Stimulated activated CD8-positive, alpha-beta memory T cell treated with anti-CD3 and anti-CD28 coated beads, Interleukin-4, amount 100 ng/mL, for 1 hour (primary cell): ENCODE measurements at places on chromosomes 6 and 20.

DNA sequence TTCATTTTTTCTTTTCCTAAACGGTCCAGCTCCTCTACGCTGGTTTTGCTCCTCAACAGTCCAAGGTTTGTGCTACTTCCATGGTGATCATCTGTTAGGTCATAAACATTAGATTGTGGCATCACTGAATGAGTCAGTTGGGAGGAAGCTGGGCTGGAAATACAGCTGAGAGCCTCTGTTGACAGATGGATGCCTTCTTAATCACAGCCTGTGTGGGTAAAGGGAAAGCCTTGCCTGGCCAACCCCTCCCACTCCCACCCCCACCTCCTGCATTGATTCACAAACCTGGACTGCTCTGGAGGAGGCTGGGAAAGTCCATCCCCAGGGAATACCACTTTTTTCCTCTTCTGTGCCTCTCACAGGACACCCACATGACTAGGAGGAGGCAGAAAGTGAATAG is 180.6 kb upstream of the CCN2 start:
- DNase-seq, result no peak

DNA sequence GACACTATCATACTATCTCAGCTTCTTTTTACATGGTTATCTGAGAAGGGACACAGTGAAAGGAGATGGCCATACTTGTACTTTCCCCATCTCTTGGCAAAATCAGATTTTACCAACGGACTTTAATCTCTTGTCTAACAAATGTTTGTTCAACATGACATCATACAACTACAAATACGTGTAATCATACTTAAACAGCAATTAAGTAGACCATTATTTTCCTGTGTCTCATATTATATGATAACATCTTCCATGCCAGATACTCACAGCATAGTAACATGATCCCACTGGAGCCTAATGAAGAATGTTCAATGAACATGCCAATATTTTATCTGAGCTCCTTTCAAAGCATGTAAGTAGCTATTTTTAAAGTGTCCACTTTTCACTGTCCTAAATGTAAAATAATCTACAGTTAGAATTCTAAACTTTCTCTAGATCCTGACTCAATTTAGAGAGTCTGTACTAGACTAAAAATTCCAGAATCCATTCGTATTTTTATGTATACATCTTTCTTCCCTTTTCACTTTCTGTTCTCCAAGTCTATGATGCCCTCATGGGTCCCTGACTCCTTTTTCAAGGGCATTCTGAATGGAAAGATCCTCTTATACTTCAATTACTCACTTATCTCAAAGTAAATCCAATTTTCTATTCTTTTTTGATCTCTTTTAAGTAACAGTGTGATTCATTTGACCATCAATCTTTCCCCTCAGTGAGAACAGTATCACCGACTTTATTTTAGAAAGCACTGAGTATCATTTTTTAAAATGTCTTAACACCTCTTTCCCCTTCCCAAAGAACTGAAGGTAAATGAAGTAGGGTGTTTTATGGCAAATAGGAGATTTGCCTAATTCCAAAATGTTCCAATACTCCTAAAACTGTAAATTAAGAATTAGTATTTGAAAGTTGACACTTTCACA is 133.5 kb downstream of the CDK19 start:
- DNase-seq, result no peak

DNA sequence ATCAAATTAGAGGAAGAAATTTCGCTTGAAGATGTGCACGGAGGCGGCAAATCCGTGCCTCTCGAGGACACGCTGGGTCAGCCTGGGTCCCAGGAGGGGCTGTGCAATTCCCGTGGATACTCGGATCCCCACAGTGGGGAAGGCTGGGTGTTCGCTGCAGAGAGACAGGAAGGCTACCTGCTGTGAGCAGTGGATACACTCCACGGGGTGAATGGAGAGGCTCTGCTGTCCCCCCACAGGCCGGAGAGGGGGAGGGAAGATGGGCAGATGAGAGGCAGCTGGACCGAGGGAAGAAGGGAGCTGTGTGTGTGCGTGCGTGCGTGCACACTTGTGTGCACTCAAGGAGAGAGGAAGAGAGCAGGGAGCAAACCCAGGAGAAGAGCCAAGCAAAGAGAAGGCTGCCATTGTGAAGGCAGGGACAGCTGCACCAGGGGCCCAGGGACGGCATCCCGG is 57.3 kb downstream of the SULF2 start:
- DNase-seq, result no peak

DNA sequence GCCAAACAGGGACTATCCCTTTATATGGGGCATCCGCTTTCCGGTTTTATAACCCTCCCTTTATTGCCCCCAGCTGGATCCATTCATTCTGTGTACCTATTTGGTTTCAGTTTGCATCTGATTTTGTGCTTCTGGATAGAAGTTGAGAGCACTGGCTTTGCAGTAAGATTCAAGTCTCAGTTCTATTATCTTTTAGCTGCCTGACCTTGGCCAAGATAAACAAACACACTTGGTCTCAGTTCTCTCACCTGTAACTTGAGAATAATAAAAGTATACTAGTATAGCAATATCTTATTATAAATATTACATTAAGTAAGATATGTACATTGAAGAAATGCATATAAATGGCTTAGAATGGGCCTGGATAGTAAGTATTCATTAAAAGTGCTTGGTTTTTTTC is 182.4 kb upstream of the TSHZ2 start:
- no peak for DNase-seq

DNA sequence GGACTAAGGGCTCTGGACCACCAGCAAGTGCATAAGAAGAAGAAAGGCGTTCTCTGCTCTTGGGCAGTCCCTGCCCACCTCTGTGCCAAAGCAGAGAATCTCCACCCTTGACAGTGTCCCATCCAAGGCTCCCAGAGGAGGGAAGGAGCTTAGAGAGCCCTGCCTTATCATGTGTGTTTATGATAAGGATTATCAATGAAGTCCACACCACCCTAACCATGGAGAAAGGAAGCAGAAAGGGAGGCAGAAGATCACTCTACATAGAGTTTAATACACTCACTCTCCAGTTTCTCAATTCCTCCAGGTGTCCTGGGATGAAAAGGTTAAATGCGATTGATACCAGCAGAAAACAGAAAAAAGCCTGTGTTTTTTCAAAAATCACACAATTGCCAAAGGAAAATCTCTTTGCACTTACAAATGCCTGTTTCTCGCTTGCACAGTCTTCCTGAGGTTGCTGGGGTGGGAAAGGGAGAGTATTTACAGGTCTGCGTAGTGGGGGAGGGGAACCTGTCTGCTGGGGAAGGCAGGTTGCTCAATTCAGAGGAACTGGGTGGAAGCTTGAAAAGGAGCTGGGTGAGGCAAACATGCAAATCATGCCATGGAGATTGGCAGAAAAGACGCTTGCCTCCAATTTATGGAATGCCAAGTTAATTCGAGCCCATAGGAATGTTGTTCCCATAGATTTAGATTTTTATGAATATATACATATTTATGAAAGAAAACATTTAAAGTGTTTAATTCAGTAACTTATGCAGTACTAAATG is 104.0 kb downstream of the EYA2 start:
- DNase-seq, result no peak
